K562 (cell line): ENCODE measurements at places on chromosomes 2 and 18. TPM values are rescaled to one million over a fixed set of nuclear protein-coding genes. Genes with fewer than 3 reads are reported as not detected.

- no peak for DNase-seq
- H3K4me1 ChIP-seq: no peaks in the 10 kb centered on the region
Measured at GRCh38 chr2:151422917-151423439, 13.3 kb downstream of the RIF1 start.

GRCh38 chr2:188322569-188323551 lies 31.2 kb downstream of the GULP1 start:
- no peak for DNase-seq
- H3K27me3 ChIP-seq: no peaks in the 10 kb centered on the region
- no peaks in the 10 kb centered on the region for H3K36me3 ChIP-seq
- H3K27ac ChIP-seq: no peak overlapping the region
- peaks cover 11% of the 10 kb centered on the region for H3K4me1 ChIP-seq

DNA sequence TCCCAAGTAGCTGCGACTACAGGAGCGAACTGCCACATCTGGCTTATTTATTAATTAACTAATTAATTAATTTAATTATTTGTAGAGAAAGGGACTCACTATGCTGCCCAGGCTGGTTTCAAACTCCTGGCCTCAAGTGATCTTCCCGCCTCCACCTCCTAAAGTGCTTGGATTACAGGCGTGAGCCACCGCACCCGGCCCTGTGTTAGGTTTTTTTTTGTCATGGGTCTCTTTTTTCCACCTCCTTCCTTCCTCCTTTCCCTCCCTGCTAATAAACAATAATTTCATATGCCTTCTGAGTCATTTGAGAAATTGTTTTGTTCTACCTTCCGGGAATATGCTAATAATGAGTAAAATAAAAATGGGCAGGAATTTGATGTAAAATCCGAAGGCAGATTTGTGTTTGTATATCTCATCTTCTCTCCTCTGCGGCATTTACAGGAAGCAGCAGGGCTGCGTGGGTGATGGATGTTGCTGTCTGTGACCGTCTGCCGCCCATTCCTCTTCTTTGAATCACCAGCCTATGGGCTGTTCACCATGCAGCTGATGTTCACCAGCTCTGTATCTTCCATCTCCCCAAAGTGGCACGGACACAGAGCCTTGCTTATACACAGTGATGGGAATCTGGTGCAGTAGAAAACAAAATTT lies 89.9 kb downstream of the ACSL3 start:
- DNase-seq: no peak
- H3K4me1 ChIP-seq: no peaks in the 10 kb centered on the region
- H3K27ac ChIP-seq: no peak overlapping the region
- no peaks in the 10 kb centered on the region for H3K36me3 ChIP-seq
- H3K4me3 ChIP-seq: no peak overlapping the region

- H3K4me1 ChIP-seq: no peaks in the 10 kb centered on the region; the same call in 1 of the 2 replicates
- no peak overlapping the region for H3K4me3 ChIP-seq
- no peaks in the 10 kb centered on the region for H3K27me3 ChIP-seq
- H3K27ac ChIP-seq: no peak overlapping the region
- no peak for DNase-seq
- no peaks in the 10 kb centered on the region for H3K36me3 ChIP-seq
Measured at GRCh38 chr2:80311304-80311703, 6.8 kb upstream of the LRRTM1 start.

DNA sequence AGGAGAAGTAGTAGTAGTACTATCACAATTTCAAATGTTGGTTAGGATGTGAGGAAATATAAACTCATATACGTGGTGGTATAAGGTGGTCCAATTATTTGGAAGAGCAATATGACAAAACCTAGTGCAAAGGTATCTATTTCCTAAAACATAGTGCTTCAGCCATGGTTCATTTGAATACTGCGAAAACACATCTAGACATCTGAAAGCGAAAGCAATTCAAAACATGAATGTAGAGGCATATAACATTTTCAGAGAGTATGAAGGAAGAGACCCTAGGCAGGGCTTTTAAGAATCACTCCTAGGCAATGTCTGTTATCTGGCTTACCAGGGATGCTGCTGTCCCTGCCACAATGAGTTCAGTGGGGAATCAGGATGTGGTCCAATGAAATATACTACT lies 1085.8 kb downstream of the TDRD15 start:
- H3K4me3 ChIP-seq: no peak overlapping the region
- H3K27me3 ChIP-seq: no peaks in the 10 kb centered on the region
- no peak for DNase-seq
- no peaks in the 10 kb centered on the region for H3K36me3 ChIP-seq
- no peak overlapping the region for H3K27ac ChIP-seq
- H3K4me1 ChIP-seq: no peaks in the 10 kb centered on the region

DNA sequence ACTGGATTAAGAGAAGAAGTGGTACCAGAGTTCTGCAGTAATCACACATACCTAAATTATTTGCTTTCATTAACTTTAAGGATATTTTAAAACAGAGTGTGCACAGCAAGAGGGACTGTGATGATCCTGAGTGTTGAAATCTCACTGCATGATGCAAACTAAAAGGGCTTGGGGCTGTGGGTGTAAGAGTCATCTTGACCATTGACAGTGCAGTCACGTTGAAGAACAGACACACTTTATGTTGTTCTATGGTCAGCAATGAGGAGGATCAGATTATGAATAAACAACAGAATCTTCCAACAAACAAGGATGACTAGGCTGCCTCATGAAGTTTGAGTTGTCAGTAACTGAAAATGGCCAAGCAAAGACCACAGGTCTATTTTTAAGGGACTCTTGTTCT lies 87.2 kb upstream of the GALNT5 start:
- H3K4me3 ChIP-seq: no peak overlapping the region
- no peaks in the 10 kb centered on the region for H3K4me1 ChIP-seq
- no peak overlapping the region for H3K27ac ChIP-seq
- no peaks in the 10 kb centered on the region for H3K36me3 ChIP-seq
- H3K27me3 ChIP-seq: no peaks in the 10 kb centered on the region

DNA sequence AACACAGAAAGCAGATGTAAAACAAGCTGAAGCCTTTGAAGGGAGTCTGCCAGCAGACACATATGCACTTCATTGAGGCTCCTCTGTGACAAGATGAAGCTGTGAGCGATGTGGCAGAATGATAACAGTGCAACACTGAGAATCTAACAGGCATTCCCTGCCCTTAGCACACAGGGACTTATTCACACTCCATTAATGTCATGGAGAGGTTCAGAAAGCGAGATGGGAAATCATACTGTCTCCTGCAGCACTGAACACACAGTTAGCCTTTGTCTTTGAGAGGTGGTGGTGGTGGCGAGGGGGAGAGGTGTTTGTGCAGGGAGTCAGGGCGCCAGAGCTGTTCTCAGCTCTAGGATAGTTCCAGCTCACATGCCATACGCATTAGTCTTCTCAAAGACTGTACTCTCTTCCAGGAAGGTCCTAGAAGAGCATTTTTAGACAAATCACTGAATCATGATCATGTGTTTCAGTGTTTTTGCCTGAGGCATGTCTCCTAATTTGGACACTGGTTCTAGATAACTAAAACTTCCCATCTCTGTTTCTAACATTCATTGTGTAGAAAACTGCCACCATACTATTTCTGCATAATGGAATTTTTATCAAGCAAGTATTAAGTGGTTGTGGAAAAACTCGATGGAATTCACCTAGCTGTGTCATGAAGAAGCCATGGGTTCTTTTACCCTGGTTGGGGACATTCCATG lies 93.5 kb upstream of the ITGB6 start:
- H3K4me1 ChIP-seq: no peaks in the 10 kb centered on the region
- H3K36me3 ChIP-seq: no peaks in the 10 kb centered on the region
- H3K4me3 ChIP-seq: no peak overlapping the region
- DNase-seq: no peak

- H3K27me3 ChIP-seq: no peaks in the 10 kb centered on the region
- no peak for DNase-seq
- no peak overlapping the region for H3K27ac ChIP-seq
- no peak overlapping the region for H3K4me3 ChIP-seq
Measured at GRCh38 chr2:200961674-200962073, 1.8 kb downstream of the ORC2 start.

RGPD4 gene
- not detected in 2 replicates for total RNA-seq

C2orf15 gene
- 0.16 and 0.18 TPM in 2 replicates for total RNA-seq

EHD3 gene
- 0.11 TPM in 1 of 2 replicates, not detected in the other for total RNA-seq

AFF3 gene
- total RNA-seq: 0.02 and 0.11 TPM in 2 replicates

DNA sequence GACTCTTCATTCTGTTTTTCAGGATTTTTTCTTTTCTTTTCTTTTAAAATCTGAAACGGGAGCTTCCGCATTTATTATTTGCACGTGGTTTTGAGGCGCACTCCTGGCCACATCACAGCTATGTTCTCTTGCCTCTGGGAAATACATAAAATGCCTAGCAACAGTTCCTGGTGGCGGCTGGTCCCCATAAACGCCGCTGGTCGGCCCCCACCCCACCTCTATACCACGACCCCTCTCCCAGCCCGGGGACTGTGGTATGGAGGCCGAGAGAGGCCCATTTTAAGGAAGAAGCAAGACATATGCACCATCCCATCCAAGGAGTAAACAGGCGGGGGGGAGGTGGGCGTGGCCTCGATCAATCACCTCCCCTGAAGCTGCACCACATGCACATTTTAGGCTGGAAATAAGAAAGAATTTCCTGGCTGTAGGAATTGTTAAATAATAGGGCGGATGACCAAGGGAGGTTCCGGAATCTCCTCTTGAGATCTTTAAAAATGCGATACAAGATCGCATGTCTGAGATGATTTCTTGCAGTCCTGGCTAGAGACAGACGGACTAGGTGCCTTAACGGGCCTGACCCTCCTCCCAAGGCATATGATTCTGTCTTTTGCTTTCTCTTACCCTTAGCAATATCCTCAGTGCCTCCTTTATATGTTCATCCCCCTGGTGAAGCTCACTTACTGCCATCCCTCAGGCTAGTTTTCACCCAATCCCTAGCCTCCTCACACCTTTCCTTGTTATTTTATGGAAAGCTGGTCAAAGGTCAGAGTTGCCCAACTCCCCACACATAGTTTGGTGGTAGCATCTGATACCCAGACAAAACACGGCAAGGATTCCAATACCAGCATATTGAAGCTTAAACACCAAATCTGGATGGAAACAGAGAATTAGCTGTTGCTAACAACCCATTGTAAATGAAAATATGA lies 82.4 kb downstream of the BCL2 start:
- no peak overlapping the region for H3K4me3 ChIP-seq
- H3K27ac ChIP-seq: no peak overlapping the region
- DNase-seq: no peak
- no peaks in the 10 kb centered on the region for H3K36me3 ChIP-seq
- no peaks in the 10 kb centered on the region for H3K27me3 ChIP-seq
- no peaks in the 10 kb centered on the region for H3K4me1 ChIP-seq

TMEFF2 gene
- not detected in 2 replicates for total RNA-seq
